ENCODE measurements at places on chromosomes 4 and X.

- no peak for DNase-seq
Measured at GRCh38 chr4:101393256-101393655, 45.9 kb upstream of the PPP3CA start.

DNA sequence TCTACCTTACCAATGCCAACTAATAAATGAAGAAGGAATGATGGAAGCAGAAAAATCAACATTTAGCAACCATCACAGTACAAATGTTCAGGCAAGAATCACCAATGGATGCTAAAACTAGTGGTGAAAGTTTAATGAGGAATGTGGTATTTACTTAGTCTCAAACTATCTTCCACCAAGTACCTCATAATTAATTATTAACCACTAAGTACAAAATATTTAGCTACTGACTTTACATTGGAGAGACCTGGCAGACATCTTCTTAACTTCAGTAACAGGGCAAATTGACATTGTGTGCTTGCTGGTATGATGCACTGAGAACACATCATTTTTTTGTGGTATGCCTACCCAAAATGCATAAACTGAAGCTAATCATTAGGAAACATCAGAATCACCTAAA lies 82.4 kb downstream of the DLG3 start:
- DNase-seq: no peak

DNA sequence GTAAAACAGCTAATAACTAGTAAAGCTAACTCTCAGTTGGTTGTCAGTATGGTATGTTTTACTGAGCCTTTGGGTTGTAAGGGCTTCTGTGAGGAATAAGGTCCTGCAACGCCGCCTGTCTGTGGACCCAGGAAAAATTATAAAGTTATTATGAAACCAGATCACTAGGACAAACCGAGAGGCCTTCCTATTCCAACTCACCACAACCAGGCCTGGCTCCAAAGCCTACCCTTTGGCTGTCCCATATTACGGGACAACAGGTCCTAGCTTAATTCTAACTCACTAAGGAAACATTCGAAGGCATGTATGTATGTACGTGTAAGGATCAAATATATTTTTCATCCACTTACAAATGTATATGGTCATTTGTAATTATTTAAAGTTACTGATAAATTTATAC lies 1.4 kb downstream of the ANKRD17 start:
- DNase-seq: peak; percentile 60

GRCh38 chr4:17869327-17869726 lies 58.5 kb downstream of the NCAPG start:
- no peak for DNase-seq

DNA sequence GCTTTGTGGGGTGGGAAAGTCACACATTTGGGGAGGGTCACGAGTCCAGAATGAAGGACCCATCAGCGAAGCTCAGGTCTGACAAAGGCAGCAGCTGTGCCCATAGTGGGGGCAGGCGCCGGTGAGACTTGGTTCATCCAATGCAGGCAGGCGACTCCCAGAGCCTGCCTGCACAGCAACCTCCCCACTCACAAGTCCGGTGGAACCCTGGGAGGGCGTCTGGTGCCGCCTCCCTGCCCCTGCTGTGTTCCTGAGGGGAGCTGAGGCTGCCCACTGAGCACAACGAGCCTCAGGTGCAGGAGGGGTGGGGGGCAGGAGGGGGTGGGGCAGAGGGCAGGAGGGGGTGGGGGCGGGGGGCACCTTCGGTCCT lies 13.7 kb downstream of the LRPAP1 start:
- DNase-seq: no peak

DNA sequence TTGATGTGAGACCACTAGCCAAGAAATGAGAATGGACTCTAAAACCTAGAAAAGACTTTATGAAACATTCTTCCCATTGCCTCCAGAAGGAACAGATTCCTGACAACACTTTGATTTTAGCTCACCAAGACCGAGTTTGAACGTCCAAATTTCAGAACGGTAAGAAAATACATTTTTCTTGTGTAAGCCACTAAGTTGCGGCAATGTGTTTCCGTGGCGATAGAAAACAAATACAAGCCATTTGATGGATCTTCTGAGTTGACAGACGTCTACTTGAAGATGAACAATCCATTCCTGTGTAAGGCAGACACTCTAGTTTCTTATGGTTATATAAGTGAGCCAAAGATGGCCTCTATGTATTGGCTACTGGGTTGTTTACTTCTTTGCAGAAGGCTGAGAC lies 52.5 kb downstream of the HS3ST1 start:
- DNase-seq: no peak

All from occipital lobe (tissue), 3 donors.